Epithelial cell of prostate (primary cell): ENCODE measurements at places on chromosomes 2 and 18.

GRCh38 chr2:128782411-128783192 lies 463.9 kb upstream of the HS6ST1 start:
- DNase-seq: no peak

- DNase-seq: no peak
These were observed 63.5 kb upstream of the CNTNAP5 start for GRCh38 chr2:123961576-123961975.

GRCh38 chr2:7725171-7725849 lies 808.1 kb downstream of the RNF144A start:
- DNase-seq: no peak

GRCh38 chr2:225276207-225276606 lies 123.3 kb upstream of the NYAP2 start:
- DNase-seq: no peak

DNA sequence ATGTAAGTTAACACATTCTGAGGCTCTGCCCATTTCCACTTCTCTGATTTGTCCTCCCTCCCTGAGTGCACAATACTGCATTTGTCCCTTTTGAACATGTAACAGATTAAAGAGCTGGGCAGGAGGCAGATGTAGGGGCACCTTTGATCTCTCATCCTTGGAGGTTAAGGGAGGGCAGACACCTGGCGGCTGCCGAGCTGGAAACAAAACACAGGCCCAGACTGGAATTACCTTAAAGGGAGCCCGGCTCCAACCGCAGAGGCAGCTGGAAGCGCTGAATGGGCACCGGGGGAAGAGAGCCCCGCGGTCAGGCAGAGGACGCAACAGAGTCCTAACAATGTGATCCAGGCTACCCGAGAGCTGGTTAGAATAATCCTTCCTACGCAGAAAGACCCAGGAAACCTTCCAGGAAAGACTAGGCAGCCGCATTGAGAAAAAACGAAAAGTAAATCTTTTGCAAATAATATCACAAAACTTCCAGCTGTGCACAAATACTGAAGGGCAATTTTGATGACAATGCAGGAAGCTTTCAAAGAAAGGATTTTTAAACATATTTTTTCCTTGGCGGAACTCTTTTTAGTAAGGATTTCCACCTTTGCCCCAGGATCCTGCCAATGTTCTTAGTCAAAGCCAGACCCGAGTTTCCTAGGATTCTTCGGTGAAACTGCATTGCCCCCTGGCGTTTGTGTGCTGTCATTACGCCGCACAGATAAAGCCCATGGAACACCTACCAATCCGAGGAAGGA lies 216.0 kb downstream of the TGIF1 start:
- no peak for DNase-seq

DNA sequence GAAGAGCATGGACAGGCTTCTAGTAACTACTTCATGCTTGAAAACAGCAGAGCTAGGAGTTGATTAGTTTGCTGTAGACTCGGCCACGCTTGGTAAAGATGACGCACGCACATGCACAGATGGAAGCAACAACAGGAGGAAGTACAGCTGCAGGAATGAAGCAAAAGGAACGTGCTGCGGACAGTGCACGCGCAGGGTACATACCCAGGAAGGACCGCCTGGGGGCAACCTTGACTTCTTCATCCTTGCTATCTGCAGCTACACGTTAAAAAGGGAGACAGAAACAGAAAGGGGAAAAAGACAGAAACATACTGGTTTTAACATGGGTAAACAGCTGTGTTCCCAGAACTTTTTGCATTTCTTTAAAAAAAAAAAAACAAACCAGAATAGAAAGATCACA lies 17.7 kb downstream of the SLC66A2 start:
- no peak for DNase-seq

DNA sequence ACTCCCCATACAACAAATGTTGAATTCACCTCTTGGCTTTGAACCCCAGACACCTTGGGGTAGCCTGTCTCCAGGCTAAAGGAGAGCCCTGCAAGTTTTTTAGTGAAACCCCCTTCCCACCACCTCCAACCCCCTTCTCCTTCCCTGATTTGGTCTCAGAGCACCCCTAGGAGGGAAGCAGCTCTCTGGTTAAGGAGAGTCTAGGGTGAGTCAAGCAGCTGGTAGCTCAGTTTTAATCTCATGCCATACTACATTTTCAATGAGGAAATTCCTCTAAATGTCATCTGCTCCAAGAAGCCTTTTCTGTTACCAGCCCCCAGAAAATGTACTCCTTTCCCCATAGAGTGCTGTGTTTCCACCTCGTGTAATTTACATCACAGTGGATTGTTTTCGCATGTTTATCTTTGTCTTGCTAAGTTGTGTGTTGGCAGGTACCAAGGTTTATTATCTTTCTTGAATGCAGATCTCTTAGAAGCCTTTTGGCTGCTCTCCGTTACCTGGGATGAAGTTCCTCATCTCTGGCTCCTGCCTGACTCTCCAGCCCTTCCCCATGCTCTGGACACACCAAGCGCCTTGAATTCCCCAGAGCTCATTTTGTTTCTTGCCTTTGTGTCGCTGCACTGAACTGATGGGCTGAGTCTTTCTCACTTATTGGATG lies 82.2 kb downstream of the ASAP2 start:
- no peak for DNase-seq

- peak; percentile 48 for DNase-seq
These were observed 52.9 kb upstream of the XDH start for GRCh38 chr2:31467426-31467825.

DNA sequence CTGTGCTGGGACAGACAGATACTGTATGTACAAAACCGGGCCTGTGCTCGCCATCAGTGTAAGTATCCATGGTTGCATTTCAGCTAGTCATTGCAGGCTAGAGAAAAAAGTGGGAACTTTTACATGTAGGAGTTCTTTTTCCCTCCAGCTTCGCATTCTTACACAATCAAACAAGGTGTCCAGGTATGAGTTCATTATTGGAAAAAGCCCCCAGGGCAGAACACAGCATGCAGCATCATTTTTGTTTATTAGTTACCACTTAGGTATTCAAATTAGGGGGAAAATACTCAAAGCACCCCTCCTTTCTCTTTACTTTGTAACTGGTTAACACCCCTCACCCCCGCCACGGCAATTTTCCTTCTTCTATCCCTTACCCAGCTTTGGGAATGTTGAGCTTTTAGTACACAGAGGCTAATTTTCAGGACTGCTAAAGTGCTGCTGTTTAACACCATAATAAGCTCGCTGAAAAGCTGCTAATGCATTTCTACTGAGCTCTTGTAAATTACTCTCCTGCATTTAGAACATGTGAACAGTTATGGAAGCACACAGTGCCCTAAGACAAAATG lies 13.6 kb downstream of the UPP2 start:
- no peak for DNase-seq

DNA sequence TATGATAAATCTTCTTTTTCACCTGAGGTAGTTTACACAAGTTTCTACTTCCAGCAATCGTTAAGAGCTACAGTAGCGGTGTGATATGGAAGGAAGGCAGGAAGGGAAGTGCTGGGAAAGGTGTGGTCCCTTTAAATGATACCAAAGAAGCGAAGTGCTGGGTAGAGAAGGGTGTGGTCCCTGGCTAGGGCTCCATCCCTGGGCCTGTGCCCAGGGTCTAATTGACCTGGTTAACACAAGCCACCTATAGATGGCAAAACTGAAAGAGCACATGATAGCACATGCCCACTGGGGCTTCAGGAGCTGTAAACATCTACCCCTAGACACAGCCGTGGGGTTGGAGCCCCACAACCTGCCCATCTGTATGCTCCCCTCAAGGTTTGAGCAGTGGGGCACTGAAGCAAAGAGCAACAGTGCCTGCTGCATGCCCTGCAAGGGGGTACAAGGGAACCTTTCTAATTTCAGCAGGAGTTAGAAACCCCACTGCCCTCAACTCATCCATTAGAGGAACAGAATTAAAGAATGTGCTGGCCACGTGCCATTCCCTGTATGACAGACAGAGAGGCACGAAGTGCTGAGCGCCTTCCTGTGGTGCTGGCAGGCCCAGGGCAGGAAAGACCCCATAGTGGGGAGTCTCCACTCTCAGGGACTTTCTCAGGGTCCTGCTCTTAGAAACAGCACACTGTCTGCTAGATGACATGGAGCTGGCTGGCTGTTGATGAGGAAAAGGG lies 153.1 kb upstream of the LMAN1 start:
- no peak for DNase-seq

GRCh38 chr2:232838406-232838874 lies 31.6 kb upstream of the SNORC start:
- no peak for DNase-seq

- no peak for DNase-seq
These were observed 65.4 kb downstream of the DIS3L2 start for GRCh38 chr2:232026910-232027309.

GRCh38 chr2:197028230-197028629 lies 101.7 kb upstream of the PGAP1 start:
- no peak for DNase-seq
